Neural crest cell (in vitro differentiated cells): ENCODE measurements at places on chromosomes 7 and 10.

DNA sequence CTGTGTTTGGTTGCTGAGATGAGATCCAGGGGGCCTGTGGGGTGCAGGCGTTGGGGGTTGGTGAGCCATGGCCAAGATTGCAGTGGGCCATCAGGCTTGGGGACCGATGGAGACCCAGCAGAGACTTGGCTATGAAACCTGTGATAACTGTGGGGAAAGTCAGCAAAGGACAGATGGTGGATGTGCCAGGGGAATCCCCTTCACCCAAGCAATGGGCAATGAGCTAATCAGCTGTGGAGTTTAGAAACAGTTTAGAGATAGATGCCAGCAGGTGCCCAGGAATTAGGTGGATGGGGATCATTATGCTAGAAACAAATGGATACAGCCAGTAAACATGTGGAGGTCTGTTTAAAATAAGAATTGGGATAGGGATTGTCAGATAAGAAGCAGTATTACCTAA is 151.4 kb upstream of the FERD3L start:
- no peaks in the 10 kb centered on the region for H3K36me3 ChIP-seq
- peaks cover 12% of the 10 kb centered on the region for H3K4me1 ChIP-seq
- H3K27me3 ChIP-seq: no peaks in the 10 kb centered on the region
- H3K4me3 ChIP-seq: no peak overlapping the region
- no peak overlapping the region for H3K27ac ChIP-seq

- no peaks in the 10 kb centered on the region for H3K27me3 ChIP-seq
- H3K4me3 ChIP-seq: no peak overlapping the region
- H3K27ac ChIP-seq: no peak overlapping the region
- DNase-seq: no peak
- H3K36me3 ChIP-seq: peaks cover 3% of the 10 kb centered on the region
Observed at GRCh38 chr10:24435374-24435773, 226.4 kb downstream of the KIAA1217 start.

- no peak overlapping the region for H3K27ac ChIP-seq
- DNase-seq: no peak
- no peaks in the 10 kb centered on the region for H3K4me1 ChIP-seq
Observed at GRCh38 chr7:118867860-118868259, 643.4 kb downstream of the ANKRD7 start.

GRCh38 chr7:139732471-139733167 is 45.2 kb downstream of the HIPK2 start:
- no peak overlapping the region for H3K27ac ChIP-seq
- H3K4me3 ChIP-seq: no peak overlapping the region
- peaks cover 33% of the 10 kb centered on the region for H3K4me1 ChIP-seq

GRCh38 chr10:102813734-102814452 is 23.3 kb downstream of the CYP17A1 start:
- H3K4me1 ChIP-seq: peaks cover 20% of the 10 kb centered on the region
- no peaks in the 10 kb centered on the region for H3K36me3 ChIP-seq
- H3K27me3 ChIP-seq: no peaks in the 10 kb centered on the region
- DNase-seq: no peak

GRCh38 chr7:83882551-83882950 is 233.6 kb upstream of the SEMA3E start:
- no peaks in the 10 kb centered on the region for H3K36me3 ChIP-seq
- no peak for DNase-seq
- no peak overlapping the region for H3K4me3 ChIP-seq
- no peak overlapping the region for H3K27ac ChIP-seq
- peaks cover 9% of the 10 kb centered on the region for H3K4me1 ChIP-seq

- no peak overlapping the region for H3K4me3 ChIP-seq
- no peaks in the 10 kb centered on the region for H3K4me1 ChIP-seq
- DNase-seq: no peak
Observed at GRCh38 chr7:108637049-108637621, 67.5 kb downstream of the DNAJB9 start.

DNA sequence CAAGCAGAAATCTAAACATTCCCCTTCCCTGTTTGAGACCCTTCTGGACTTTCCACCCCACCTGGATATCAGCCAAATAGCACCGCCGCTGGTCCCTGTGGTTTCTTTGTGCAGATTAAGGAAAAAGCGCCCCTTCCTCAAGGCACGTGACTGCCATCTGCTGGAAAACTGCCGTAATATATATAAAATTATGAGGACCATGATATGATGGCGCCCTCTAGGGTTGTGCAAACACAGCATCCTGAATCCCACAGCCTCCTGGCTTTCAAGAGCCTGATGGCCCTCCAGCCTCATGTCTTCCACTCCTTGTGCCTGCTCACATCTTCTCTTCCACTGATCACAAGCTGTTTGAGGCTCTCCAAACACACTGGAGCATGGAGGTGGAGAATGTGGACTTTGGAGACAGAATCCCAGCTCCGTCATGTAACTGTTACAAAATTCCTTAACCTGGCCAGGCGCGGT is 121.3 kb downstream of the MYL10 start:
- DNase-seq: peak; percentile 88
- H3K27me3 ChIP-seq: no peaks in the 10 kb centered on the region
- no peaks in the 10 kb centered on the region for H3K36me3 ChIP-seq
- peaks cover 5% of the 10 kb centered on the region for H3K4me1 ChIP-seq

DNA sequence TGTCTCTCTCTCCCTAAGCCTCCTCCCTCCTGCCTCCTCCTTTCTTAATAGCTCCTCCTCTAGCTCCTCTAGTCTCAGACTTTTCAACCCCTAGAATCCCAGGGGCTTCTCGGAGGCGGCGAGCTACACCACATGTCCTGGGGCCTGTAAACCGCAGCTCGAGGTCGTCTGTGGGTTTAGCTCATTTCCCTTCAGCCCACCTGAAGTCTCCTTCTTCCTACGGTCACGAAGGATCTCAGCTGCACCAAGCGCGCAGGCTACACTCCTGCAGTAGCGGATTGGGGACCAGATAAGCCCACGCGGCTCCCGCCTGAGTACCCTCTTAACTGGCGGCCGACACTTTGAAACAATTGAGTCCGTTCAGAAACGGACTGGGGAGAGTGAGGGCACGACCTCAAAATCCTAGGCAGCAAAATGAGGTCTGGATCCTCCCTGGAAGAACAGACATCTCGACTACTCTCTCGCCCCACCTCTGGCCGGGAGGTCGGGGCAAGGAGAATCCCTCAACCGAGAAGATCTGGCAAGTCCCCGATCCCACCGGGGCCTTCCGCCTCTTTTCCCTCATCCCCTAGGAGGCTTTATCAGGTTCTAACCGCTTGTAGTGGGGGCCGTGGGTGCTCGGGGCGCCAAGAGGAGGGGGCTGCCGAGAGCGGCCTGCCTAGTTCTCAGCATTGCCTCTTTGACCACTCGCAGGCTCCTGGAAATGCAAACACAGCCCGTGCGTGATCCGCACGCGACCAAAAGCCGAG is 1.3 kb upstream of the SORCS3 start:
- peak; percentile 12 for DNase-seq
- peaks cover 20% of the 10 kb centered on the region for H3K4me1 ChIP-seq
- peaks cover 89% of the 10 kb centered on the region for H3K27me3 ChIP-seq

DNA sequence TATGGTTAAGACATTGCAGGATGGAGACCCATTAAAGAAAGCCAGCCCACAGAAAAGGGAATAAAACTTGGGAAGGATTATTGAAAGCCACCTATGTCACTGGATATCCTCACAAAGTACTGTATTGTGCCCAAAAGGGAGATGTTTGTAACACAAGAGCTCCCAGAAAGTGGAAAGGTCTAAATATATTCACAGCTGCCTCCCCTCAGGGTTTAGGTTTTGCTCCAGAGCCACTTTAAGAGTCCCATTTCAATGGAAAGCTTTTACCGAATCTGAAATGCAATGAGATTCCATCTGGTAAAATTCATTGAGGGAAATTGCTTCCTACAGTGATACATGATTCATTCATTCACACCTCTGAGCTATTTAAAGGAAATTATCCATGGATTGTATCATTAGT is 176.4 kb downstream of the XPNPEP1 start:
- no peak overlapping the region for H3K4me3 ChIP-seq
- H3K4me1 ChIP-seq: peaks cover 25% of the 10 kb centered on the region
- no peaks in the 10 kb centered on the region for H3K27me3 ChIP-seq
- no peaks in the 10 kb centered on the region for H3K36me3 ChIP-seq
- DNase-seq: no peak
- no peak overlapping the region for H3K27ac ChIP-seq

GRCh38 chr7:46604241-46604661 is 683.2 kb upstream of the IGFBP3 start:
- no peaks in the 10 kb centered on the region for H3K27me3 ChIP-seq
- H3K36me3 ChIP-seq: no peaks in the 10 kb centered on the region
- no peak overlapping the region for H3K27ac ChIP-seq
- no peak for DNase-seq
- peaks cover 11% of the 10 kb centered on the region for H3K4me1 ChIP-seq

GRCh38 chr10:44240584-44241205 is 144.2 kb downstream of the CXCL12 start:
- no peaks in the 10 kb centered on the region for H3K27me3 ChIP-seq
- DNase-seq: no peak
- H3K36me3 ChIP-seq: no peaks in the 10 kb centered on the region
- no peaks in the 10 kb centered on the region for H3K4me1 ChIP-seq
- H3K27ac ChIP-seq: peak overlapping the region; percentile 66
- H3K4me3 ChIP-seq: no peak overlapping the region

DNA sequence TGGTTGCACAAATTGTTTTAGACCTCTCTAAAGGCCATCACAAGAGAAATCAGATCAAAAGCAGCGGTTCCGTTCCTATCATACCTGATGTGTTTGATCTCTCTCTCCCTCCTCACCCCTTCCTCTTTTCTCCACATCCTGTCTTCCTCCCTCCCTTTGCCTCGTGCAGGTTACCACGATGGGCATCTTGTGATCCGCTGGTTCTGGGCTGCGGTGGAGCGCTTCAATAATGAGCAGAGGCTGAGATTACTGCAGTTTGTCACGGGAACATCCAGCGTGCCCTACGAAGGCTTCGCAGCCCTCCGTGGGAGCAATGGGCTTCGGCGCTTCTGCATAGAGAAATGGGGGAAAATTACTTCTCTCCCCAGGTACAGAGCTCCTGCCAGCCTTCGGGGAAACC is 28.5 kb upstream of the STK17A start:
- no peak overlapping the region for H3K4me3 ChIP-seq
- no peak overlapping the region for H3K27ac ChIP-seq
- H3K27me3 ChIP-seq: no peaks in the 10 kb centered on the region
- no peak for DNase-seq

GRCh38 chr7:141593134-141593533 is 41.9 kb downstream of the AGK start:
- H3K4me3 ChIP-seq: no peak overlapping the region
- peak overlapping the region; percentile 52 for H3K27ac ChIP-seq
- no peaks in the 10 kb centered on the region for H3K4me1 ChIP-seq
- H3K27me3 ChIP-seq: no peaks in the 10 kb centered on the region

GRCh38 chr7:121544238-121544637 is 148.1 kb upstream of the FAM3C start:
- H3K36me3 ChIP-seq: peaks cover 2% of the 10 kb centered on the region
- no peak overlapping the region for H3K27ac ChIP-seq
- peaks cover 6% of the 10 kb centered on the region for H3K4me1 ChIP-seq
- DNase-seq: no peak
- H3K27me3 ChIP-seq: no peaks in the 10 kb centered on the region

- no peak for DNase-seq
- H3K27me3 ChIP-seq: no peaks in the 10 kb centered on the region
- no peaks in the 10 kb centered on the region for H3K36me3 ChIP-seq
- no peak overlapping the region for H3K27ac ChIP-seq
- peaks cover 36% of the 10 kb centered on the region for H3K4me1 ChIP-seq
Observed at GRCh38 chr10:118207470-118208007, 134.6 kb downstream of the FAM204A start.

GRCh38 chr10:98170249-98171117 is 36.0 kb downstream of the R3HCC1L start:
- H3K27ac ChIP-seq: no peak overlapping the region
- no peak overlapping the region for H3K4me3 ChIP-seq
- H3K36me3 ChIP-seq: peaks cover 3% of the 10 kb centered on the region
- H3K4me1 ChIP-seq: peaks cover 13% of the 10 kb centered on the region

- no peaks in the 10 kb centered on the region for H3K36me3 ChIP-seq
- no peak overlapping the region for H3K4me3 ChIP-seq
- H3K4me1 ChIP-seq: peaks cover 21% of the 10 kb centered on the region
- no peaks in the 10 kb centered on the region for H3K27me3 ChIP-seq
- no peak for DNase-seq
Observed at GRCh38 chr7:130884437-130885417, 150.7 kb upstream of the KLF14 start.

DNA sequence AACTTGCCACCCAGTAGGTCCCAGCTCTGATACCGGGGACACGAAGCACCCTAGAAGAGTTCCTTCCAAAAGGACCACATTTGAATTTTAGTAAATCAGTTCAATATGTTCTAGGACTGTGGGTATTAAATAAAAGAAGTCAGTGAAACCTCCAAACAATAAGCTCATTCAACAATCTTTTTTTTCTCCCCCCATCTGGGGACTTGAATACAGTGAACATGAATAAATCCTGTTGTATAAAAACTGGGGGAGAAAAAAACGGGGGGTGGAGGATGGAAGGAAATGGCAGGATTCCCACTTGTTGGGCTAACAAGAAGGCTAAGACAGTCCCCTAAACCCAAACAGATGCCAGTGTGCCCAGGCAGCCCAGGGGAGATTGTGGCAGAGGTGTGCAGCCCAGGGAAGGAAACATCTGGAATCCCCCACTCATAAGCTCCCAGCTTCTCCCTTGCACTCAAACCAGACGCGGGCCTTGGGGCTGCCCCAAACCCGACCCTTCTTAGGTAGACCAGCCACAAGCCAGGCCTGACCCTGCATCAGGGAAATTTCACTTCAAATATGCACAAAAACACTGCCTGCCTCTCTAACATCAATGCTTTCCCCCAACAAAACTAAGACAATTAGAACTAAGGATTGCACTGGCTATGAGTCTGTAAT is 8.8 kb downstream of the AFAP1L2 start:
- peaks cover 8% of the 10 kb centered on the region for H3K27me3 ChIP-seq
- DNase-seq: no peak
- H3K4me1 ChIP-seq: peaks cover 80% of the 10 kb centered on the region
- H3K4me3 ChIP-seq: peak overlapping the region; percentile 46

DNA sequence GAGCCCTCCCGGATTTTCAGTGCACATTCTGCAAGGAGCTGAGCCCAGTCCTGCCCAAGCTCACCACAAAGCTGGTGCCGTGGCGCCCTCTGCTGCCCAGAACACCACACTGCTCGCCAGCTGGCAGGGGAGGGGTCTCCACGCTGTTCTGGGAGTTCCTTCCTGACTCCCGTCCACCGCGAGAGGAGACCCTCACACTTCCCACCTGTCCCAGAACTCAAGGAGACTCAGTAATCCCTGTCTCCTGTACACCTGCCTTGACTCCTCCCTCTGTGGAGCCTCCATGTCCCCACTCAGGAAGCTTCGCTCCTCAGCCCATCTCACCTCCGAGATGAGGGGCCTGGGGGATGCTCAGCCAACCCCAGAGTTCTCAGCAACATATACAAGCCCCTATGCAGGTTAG is 11.3 kb downstream of the C10orf105 start:
- peaks cover 3% of the 10 kb centered on the region for H3K4me1 ChIP-seq
- no peaks in the 10 kb centered on the region for H3K36me3 ChIP-seq
- H3K27ac ChIP-seq: no peak overlapping the region
- peak; percentile 93 for DNase-seq
- H3K27me3 ChIP-seq: no peaks in the 10 kb centered on the region

DNA sequence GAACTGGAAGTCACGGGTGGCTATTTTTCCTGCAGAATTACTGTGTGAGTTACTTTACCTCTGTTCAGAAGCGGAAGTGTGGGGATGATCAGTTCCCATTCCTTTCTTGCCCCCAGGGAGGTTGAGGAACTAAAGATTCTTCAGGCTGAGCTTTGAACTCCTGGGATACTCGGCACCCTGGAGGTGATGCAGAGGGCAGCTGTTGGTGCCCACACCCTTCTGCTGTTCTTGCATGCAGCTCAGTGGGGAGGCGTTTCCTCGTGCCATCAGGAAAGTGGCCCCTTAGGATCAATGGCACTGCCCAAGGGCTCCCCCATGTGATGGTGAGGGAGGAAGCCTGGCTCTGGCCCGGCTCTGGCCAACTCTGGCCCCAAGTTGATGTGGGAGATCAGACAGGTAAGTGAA is 44.7 kb upstream of the MXI1 start:
- H3K27me3 ChIP-seq: peaks cover 43% of the 10 kb centered on the region
- no peak for DNase-seq
- H3K27ac ChIP-seq: no peak overlapping the region
- H3K4me1 ChIP-seq: no peaks in the 10 kb centered on the region
